ENCODE measurements at places on chromosomes 2 and 18.

- no peak for DNase-seq
Observed at GRCh38 chr2:23525137-23525765, 140.3 kb downstream of the KLHL29 start.

DNA sequence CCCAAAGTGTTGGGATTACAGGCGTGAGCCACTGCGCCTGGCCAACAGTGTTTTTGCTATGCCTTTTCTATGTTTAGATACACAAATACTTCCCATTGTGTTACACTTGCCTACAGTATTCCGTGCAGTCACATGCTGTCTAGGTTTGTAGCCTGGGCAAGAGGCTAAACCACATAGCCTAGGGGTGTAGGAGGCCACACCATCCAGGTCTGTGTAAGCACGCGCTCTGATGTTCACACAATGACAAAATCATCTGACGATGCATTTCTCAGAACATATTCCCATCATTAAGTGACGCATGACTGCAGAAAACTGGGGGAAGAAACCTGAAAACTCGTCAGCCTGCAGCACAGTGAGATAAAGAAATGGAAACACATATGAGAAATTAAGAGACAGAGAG, 46.1 kb upstream of the TWIST2 start:
- no peak for DNase-seq

- no peak for DNase-seq
Observed at GRCh38 chr2:221153226-221153625, 418.9 kb downstream of the EPHA4 start.

GRCh38 chr2:230256733-230257332, 31.3 kb downstream of the SP140 start:
- DNase-seq: no peak

DNA sequence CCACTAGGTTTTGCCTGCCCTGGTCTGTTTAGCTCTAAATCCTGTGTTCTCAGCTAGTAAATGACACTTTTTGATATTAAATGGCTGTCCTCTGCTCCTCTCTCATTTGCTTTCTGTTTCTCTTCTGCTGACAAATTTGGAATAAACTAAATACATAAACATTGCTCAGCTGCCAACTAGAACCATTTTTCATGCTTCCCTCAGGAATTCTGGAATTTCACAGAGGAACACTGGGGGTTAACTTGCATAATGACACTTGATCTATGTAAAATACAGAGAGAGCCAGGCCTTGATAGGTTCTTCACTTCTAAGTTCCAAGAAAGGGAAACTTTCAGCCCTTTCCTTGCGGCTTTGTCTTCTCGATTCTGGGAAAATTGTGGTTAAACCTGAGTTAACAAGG, 450.6 kb upstream of the ST6GAL2 start:
- DNase-seq: no peak

DNA sequence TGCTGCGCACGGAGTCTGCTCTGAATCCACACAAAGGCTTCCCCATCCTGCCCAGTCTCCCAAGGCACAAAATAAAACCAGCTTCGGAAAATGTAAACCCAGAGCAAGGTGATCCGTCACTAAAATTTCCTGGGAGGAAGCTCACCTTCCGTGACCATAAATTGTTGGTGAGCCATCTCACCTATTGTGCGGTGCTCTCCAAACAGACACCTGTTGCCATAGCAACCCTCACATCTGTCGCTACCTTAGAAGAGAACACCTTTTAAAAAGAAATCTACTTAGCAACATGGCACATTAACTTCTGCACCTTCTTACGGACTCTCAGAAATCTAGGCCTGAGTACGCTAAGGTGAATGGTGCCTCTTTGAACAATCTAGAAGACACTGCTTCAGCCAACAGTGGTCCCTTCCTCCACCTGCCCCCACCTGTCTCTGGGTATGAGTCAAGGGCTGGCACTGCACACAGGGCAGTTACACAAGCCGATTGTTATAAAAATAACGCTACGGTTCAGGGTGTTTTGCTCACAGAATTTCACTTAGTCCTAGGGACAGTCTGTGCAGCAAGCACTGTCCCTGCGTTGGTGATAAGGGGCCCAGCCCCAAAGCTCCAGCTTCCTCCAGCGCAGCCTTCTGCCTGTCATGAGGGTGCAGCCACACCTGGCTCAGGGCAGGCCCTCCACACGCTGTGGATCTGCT, 114.9 kb upstream of the ID2 start:
- no peak for DNase-seq
